ENCODE measurements at places on chromosomes 4 and X. TPM values are rescaled to one million over a fixed set of nuclear protein-coding genes. Genes with fewer than 3 reads are reported as not detected.
A peak's percentile ranks its signal among the peaks of the same experiment; 100 is the strongest.

GRCh38 chrX:96052078-96052477, 632.6 kb upstream of the DIAPH2 start:
- H3K4me1 ChIP-seq, result no peaks in the 10 kb centered on the region
- H3K4me3 ChIP-seq, result no peak overlapping the region
- H3K36me3 ChIP-seq, result no peaks in the 10 kb centered on the region
- no peak for DNase-seq
- no peak overlapping the region for H3K27ac ChIP-seq

- no peak overlapping the region for H3K27ac ChIP-seq
- H3K27me3 ChIP-seq, result no peaks in the 10 kb centered on the region
- no peak overlapping the region for H3K4me3 ChIP-seq
- no peak for DNase-seq
These were observed 38.2 kb upstream of the ABCG2 start for GRCh38 chr4:88196523-88197185.

- no peak overlapping the region for H3K4me3 ChIP-seq
These were observed 32.9 kb downstream of the HERC6 start for GRCh38 chr4:88411491-88412096.

GRCh38 chr4:8289151-8289750, 19.7 kb downstream of the HTRA3 start:
- H3K27ac ChIP-seq, result no peak overlapping the region
- H3K4me1 ChIP-seq, result peaks cover 4% of the 10 kb centered on the region
- no peak overlapping the region for H3K4me3 ChIP-seq
- H3K27me3 ChIP-seq, result no peaks in the 10 kb centered on the region
- no peaks in the 10 kb centered on the region for H3K36me3 ChIP-seq
- peak; percentile 70 for DNase-seq

- DNase-seq, result no peak
- no peak overlapping the region for H3K4me3 ChIP-seq
- no peak overlapping the region for H3K27ac ChIP-seq
- H3K27me3 ChIP-seq, result no peaks in the 10 kb centered on the region
These were observed 549.7 kb downstream of the IL1RAPL1 start for GRCh38 chrX:29136904-29137303.

DNA sequence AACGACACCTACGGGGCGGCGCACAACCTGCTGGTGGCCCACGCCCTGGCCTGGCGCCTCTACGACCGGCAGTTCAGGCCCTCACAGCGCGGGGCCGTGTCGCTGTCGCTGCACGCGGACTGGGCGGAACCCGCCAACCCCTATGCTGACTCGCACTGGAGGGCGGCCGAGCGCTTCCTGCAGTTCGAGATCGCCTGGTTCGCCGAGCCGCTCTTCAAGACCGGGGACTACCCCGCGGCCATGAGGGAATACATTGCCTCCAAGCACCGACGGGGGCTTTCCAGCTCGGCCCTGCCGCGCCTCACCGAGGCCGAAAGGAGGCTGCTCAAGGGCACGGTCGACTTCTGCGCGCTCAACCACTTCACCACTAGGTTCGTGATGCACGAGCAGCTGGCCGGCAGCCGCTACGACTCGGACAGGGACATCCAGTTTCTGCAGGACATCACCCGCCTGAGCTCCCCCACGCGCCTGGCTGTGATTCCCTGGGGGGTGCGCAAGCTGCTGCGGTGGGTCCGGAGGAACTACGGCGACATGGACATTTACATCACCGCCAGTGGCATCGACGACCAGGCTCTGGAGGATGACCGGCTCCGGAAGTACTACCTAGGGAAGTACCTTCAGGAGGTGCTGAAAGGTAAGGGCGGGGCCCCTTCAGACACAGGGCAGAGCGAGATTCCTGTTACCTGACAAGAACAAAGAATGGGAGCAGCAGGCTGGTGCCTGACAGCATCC, 11.7 kb downstream of the RPL9 start:
- H3K36me3 ChIP-seq, result peaks cover 31% of the 10 kb centered on the region
- peaks cover 9% of the 10 kb centered on the region for H3K4me1 ChIP-seq
- DNase-seq, result peak; percentile 62

DNA sequence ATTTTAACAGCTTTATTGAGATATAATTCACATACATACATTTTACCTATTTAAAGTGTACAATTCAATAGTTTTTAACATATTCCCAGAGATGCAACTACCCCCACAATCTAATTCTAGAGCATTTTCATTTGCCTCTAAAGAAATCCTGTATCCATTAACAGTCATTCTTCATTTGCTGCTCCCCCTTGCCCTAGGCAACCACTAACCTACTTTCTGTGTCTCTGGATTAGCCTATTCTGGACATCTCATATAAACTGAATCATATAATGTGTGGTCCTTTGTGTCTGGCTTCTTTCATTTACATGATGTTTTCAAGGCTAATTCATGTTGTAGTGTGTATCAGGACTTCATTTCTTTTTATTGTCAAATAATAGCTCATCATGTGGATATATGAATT, 105.1 kb upstream of the GRPR start:
- H3K27ac ChIP-seq, result no peak overlapping the region
- H3K4me3 ChIP-seq, result no peak overlapping the region
- peaks cover 18% of the 10 kb centered on the region for H3K27me3 ChIP-seq
- H3K4me1 ChIP-seq, result no peaks in the 10 kb centered on the region
- no peaks in the 10 kb centered on the region for H3K36me3 ChIP-seq

Gene F9
- not detected for total RNA-seq

DNA sequence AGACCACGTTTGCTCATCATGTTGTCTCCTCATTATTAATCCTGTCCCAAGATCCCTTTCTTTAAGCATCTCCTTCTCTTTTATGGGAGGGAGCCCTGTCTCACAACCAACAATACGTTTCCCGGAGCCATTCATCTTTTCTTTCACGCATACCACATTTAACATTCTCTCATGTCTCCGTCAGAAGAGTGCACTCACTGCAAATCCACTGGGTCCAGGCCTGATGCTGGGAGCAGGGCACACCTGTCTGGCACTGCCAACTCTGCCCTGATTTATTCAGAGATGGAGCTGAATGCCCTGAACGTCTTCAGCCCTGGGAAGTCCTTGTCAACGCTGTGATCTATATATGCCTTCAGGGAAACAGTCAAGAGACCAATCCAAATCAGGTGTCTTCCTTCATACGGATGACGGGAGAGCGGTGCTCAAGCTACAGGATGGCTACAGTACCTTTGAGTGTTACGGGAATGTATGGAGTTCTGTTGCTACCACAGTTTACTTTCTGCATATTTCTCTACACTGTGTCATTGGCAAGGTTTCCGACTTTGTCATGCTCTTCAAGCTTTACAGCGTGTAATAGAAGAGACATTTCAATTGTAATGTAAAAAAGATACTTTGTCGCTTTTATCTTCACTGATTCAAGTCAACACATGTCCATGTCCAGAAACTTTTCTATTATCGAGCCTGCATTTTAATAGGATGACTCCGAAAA, 140.4 kb upstream of the SLITRK2 start:
- no peaks in the 10 kb centered on the region for H3K27me3 ChIP-seq
- no peaks in the 10 kb centered on the region for H3K36me3 ChIP-seq
- H3K4me3 ChIP-seq, result no peak overlapping the region
- H3K27ac ChIP-seq, result no peak overlapping the region
- DNase-seq, result no peak

Gene GABRQ
- total RNA-seq, result not detected

GRCh38 chr4:37893164-37893563, 2.3 kb downstream of the TBC1D1 start:
- no peaks in the 10 kb centered on the region for H3K36me3 ChIP-seq
- no peak for DNase-seq
- H3K4me3 ChIP-seq, result no peak overlapping the region
- H3K27ac ChIP-seq, result peak overlapping the region; percentile 9

Gene STPG2
- 0.76 TPM for total RNA-seq

DNA sequence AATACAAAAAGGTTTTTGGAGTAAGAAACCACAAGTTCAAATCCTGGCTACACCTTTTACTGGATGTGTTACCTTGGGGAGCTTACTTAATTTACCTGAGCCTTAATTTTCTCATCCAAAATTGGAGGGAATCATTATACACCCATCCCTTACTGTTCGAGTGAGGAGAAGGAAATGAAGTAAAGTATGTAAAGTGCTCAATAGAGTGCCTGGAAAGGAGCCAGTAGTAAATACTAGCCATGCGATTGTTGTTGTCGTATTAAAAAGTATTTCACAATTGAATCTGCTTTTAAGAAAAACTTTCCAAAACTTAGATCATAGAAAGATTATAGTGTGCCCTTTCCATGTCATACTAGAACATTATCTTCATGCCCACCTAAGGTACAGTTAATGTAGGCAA, 124.5 kb downstream of the ATXN3L start:
- no peaks in the 10 kb centered on the region for H3K27me3 ChIP-seq
- H3K27ac ChIP-seq, result no peak overlapping the region
- no peaks in the 10 kb centered on the region for H3K4me1 ChIP-seq
- no peak for DNase-seq
- H3K4me3 ChIP-seq, result no peak overlapping the region

DNA sequence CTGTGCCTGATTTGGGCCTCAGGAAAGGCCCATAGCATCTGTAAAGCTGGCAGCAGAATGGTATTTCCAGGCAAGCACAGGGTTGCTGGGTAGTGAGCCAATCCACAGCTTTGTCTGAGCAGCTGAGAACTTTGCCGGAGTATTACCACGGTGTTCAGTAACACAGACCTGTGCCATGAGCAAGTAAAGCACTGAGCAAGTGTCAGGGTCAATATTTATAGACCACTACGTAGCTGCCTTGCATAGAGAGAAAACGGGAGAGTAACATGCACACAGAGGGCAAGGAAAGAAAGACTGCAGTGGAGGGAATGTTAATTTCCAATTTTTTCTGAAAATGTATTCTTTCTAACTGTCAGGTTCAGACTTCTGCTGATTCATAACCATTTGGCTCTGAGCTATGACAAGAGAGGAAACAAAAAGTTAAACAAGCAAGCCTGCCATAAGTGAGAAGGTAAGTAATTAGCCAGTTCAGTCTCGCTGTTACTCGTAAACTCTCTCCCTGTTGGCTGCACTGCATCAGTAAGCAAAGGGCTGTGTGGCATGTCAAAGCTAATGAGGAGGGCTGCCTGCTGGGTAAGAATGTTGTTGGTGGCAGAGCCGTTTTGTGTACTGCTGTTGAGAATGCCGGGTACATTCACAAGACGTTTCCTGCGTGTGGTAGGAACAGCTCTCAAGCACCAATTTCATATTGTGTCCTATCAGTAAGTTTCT, 238.1 kb downstream of the BMPR1B start:
- DNase-seq, result no peak
- H3K4me3 ChIP-seq, result no peak overlapping the region
- H3K4me1 ChIP-seq, result no peaks in the 10 kb centered on the region
- H3K27me3 ChIP-seq, result no peaks in the 10 kb centered on the region
- H3K36me3 ChIP-seq, result no peaks in the 10 kb centered on the region

Gene NPY2R
- total RNA-seq, result 0.13 TPM

DNA sequence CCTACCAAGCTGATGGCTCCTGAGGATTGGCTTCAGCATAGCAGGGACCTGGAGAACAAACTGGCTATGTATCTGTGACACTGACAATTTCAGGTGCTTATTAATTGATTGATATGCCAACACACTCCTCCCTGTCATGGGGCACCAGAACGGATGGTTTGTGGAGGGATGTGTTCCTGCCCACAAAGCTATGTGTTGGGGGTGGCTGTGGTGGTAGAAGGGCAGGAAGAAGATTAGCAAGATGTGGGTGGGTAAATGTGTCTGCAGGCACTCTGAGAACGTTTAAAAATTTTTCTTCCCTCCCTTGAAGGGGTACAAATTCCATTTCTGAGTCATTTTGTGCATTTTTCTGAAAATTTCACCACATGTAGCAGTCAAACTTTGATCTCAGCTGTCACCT, 55.0 kb upstream of the SCML1 start:
- no peak overlapping the region for H3K27ac ChIP-seq
- no peak overlapping the region for H3K4me3 ChIP-seq
- H3K4me1 ChIP-seq, result no peaks in the 10 kb centered on the region
- no peaks in the 10 kb centered on the region for H3K36me3 ChIP-seq
- no peaks in the 10 kb centered on the region for H3K27me3 ChIP-seq

Gene RBM46
- total RNA-seq, result not detected

- H3K27me3 ChIP-seq, result no peaks in the 10 kb centered on the region
- H3K36me3 ChIP-seq, result peaks cover 7% of the 10 kb centered on the region
- no peaks in the 10 kb centered on the region for H3K4me1 ChIP-seq
- H3K27ac ChIP-seq, result no peak overlapping the region
- H3K4me3 ChIP-seq, result no peak overlapping the region
These were observed 22.5 kb downstream of the XIAP start for GRCh38 chrX:123882391-123882790.

GRCh38 chr4:82758701-82759685, 39.6 kb downstream of the SCD5 start:
- DNase-seq, result no peak
- H3K27ac ChIP-seq, result no peak overlapping the region
- H3K27me3 ChIP-seq, result no peaks in the 10 kb centered on the region

DNA sequence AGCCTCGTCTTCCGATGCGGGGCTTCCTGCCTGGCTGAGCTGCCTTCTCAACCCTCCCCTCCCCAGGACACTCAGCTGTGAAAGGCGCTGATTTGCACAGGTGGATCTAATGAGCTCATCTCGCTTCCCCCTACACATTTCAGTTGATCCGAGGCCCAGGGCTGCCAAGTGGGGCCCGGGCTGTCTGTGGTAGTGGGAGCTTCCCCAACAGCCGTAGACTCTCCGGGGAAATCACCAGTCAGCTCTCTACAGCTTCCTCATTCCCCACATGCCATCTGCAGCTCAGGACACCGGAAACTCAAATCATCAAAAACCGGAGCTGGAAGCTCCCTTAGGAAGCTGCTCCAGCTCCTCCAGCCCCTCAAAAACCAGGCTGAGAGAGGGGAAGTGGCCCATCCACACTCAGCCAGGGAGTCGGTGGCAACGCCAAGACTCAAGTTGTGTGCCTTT, 56.2 kb downstream of the SMIM20 start:
- H3K4me3 ChIP-seq, result no peak overlapping the region
- peak overlapping the region; percentile 67 for H3K27ac ChIP-seq
- H3K27me3 ChIP-seq, result no peaks in the 10 kb centered on the region
- DNase-seq, result no peak
- no peaks in the 10 kb centered on the region for H3K36me3 ChIP-seq

Gene SLC10A6
- total RNA-seq, result 0.94 TPM

- no peaks in the 10 kb centered on the region for H3K36me3 ChIP-seq
- no peak overlapping the region for H3K27ac ChIP-seq
- no peaks in the 10 kb centered on the region for H3K4me1 ChIP-seq
These were observed 118.0 kb downstream of the CAMK2D start for GRCh38 chr4:113643505-113643904.

Gene USP9X
- total RNA-seq, result 83.3 TPM

Gene MAGEA10
- total RNA-seq, result not detected
